Left renal cortex interstitium (tissue), 4 donors: ENCODE measurements at places on chromosomes 2 and 18.

- DNase-seq: no peak
Measured at GRCh38 chr2:181672255-181673008, 7.9 kb downstream of the NEUROD1 start.

DNA sequence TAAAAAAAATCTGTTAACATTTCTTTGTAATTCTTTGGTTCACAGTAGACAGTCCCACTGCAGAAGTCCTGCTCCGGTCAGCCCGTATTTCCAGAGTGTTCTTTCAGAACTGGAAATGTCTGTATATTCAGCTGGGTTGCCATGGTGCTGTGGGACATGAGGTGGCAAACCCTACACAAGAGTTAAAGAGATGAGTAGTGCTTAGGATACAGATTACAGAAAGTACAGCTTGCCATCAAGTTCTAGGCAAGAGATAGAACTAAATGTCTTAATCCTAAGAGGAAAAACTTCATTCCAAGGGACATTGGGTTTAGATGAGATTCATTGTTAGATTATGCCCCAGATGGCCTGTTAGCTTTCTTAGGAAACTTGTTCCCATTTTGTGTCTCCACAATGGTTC is 60.1 kb downstream of the FMNL2 start:
- no peak for DNase-seq

- no peak for DNase-seq
Measured at GRCh38 chr2:24559473-24560113, 68.5 kb downstream of the NCOA1 start.

GRCh38 chr2:5316001-5316490 is 376.1 kb upstream of the SOX11 start:
- DNase-seq: no peak

DNA sequence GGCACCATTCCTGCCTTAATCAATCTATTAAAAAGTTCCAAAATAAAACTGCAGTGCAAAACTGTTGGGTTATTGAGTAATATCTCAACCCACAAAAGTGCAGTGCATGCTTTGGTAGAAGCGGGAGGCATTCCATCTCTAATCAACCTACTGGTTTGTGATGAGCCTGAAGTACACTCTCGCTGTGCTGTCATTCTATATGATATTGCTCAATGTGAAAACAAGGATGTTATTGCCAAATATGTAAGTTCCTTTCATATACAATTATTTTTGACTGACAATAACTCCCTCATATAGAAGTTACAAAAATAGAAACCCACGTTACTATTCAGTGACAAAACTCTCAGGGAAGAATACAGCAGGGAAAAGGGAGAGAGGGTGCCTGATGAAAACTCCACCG is 43.0 kb downstream of the OSGEPL1 start:
- DNase-seq: no peak

DNA sequence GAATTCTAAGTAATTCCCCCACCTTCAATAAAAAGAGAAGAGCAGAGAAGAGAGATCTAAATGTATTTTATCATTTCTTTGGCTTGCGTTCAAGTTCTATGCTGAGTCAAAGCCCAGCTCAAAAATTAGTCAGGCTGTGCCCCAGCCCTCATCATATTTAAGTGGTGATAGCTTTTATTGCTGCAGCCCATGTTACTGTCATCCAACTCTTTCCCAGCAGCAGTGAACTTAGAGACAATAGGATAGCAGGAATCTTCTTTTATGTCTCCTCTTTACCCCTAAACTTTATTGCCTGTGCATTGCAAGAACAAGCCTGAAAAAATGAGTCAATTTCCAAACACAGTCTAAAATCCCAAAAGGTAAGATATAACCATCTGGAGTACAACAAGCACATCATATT is 1599.3 kb upstream of the PIK3C3 start:
- DNase-seq: no peak

DNA sequence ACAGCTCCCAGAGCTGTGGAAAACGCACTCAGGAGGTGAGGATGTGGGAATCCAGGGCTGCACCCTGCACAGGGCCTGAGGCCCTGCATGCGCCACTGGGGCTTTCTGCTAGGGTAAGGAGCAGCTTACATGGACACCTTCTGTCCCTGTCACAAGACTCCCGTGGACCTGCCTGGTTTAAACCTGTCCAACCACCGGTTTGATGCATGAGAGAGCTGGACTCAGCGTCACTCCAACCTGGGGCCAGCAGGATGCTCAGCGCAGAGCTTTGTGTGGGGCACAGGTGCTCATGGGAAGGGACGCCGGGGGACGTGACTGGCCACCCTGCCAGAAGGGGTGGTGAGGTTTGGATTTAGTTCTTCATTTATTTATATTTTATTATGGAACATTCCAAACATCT is 24.2 kb downstream of the SNORC start:
- no peak for DNase-seq

- DNase-seq: peak; percentile 21
Measured at GRCh38 chr18:48713309-48713708, 174.5 kb downstream of the CTIF start.

GRCh38 chr18:58323866-58324762 is 280.1 kb downstream of the NEDD4L start:
- DNase-seq: no peak

DNA sequence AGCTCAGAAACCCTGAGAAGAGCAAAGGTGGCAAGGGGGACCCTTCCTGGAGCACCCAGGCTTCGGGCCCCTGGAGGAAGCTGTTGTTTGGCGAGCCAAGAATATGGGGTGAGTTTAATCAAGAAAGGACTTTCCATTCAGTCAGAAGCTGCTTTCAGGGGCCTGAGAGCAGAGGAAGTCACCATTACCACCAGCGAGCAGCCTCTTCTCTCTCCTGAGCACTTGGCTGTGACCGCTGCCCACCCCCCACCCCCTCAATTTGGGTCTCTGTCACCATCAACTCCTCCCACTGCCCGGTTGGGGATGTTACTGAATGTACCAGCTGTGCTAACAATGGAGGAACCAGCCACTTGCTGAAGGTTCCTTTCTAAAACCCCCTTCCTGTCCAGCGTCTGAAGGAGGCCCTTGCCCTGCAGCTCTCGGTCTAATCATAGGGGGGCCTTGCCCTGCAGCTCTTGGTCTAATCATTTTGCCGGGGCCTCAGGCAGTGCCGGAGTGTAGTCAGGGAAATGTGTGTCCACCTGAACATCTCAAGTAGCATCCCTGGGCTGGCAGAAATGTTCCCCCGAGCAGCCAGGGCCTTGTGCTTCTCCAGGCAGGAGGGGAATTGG is 943 bp downstream of the INPP5D start:
- no peak for DNase-seq

GRCh38 chr2:5389740-5390139 is 302.4 kb upstream of the SOX11 start:
- no peak for DNase-seq

DNA sequence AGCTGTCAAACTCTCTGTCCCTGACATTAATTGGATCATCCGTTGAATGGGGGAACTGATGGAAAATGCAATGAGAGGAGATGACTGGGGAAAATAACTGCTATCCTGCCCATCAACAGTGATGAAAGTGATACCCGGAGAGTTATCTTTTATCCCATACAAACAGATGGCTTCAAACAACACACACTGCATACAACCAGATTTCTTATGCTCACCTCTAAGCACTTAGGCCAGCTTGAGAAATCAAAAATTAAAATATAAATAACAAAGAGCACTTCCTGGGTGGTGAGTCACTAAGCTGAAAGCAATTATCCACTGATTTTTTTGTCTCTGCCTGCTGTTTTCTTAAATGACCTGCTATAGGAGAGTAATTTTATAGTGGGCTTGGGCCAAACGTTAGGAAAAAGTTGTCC is 237.6 kb upstream of the RGPD4 start:
- DNase-seq: no peak

DNA sequence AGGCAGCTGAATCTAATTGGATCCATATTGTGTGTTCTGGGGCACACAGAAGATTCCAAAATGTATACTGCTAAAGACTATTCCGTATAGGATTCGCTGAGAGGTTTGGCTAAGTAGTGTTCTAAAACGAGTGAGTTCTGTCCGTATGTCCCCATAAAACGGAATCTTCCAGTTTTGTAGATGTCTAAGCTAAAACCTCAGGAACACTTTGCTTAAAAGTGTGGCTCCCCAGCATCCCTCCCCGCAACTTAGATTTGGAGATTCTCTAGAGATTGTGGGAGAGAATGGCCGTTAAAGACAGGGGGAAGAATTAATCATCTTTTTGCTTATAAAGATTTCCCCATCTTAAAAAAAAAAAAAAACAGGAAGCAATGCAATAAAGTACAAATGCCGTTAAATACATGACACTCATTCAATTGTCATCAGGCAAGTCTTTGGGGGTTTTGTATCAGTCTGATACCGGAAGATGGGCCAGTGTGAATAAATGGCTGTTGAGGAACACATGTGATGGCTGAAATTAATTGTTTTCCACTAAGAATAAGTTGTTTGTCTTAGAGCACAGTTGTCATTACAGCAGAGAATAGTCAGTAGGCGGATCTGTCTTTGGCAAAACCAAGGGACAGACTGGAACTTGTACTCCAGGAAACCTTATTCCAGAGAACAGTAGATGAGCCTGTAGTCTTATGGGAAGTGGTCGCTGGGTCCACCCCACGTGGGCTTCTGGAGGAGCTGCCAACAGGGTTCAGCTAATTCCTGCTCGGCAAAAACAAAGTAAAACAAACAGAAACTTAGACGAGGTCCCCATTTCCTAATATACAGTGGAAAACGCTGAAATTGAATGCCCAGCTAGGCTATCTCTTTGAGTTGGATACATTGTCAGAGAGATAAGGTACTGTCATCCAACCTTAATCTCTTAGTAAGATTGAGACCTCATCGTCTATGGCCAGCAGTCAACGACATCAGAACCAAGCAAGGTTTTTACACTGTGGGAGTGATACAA is 1.7 kb downstream of the EMILIN2 start:
- DNase-seq: no peak

GRCh38 chr2:233074106-233074505 is 14.0 kb downstream of the INPP5D start:
- DNase-seq: no peak
